ENCODE measurements at places on chromosomes 3 and 15.

DNA sequence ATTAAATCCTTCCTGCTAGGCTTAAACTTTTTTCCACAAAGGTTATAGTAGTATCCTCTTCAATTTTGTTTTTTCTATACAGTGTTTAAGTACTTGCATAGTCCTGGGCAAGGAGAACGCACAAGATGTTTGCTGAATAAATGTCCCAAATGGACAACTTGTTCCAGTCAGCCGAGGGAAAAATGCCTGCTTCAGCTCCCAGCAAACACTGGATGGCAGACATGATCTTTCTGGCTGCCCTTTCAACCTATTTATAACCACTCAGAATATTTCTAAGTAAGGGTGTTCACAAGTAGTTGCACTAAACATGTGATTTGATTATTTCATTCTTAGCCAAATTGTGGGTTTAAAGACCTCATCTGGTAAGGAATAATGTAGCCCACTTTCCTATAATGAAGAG lies 29.8 kb downstream of the GNB4 start:
- no peak for DNase-seq

- no peak for DNase-seq
These were observed 1.2 kb downstream of the KIF23 start for GRCh38 chr15:69415381-69415780.

DNA sequence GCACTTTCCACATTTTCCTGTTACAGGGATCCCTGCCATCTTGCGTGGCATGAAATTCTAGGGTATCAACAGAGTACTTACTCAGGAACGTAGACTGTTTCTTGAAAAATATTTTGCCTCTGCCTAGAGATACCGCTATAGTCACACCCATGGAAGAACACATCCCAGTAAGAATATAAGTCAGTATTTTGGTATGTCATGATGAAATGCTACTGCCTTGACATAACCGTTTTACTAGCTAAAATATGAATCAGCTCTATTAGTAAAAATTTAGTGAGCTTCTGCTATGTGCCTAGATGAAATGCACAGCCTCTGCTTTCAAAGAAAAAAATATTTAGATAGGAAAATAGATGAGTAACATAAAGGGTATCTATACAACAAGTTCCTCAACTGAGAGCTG lies 276.4 kb downstream of the TBC1D5 start:
- no peak for DNase-seq

DNA sequence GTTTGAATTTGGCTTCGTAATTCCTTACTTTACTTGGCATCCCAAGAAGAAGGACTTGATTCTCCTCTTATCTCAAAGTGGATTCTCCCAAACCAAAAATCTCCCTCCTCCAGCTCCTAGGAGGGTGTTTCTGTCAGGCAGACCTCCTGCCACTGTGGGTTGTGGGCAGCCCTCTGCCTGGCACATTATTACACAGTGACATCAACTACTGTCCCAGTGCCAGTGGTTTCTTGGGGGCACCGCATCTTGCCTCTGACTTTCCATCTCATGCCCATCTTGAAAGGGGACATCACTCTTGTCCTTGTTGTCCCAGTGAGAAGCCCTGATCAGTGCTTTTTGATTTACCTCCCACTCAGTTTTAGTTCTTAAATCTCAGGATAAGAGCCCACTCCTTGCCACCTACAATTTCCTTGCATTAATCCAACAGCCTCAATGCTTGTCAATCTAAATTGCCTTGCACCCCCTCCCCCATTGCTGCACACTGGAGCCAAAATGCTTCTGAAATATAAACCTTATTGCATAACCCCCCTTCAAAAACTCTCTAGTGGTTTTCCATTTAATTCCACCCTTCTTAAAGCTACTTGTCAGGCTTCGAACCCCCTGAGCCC lies 81.0 kb downstream of the TRAK1 start:
- no peak for DNase-seq

DNA sequence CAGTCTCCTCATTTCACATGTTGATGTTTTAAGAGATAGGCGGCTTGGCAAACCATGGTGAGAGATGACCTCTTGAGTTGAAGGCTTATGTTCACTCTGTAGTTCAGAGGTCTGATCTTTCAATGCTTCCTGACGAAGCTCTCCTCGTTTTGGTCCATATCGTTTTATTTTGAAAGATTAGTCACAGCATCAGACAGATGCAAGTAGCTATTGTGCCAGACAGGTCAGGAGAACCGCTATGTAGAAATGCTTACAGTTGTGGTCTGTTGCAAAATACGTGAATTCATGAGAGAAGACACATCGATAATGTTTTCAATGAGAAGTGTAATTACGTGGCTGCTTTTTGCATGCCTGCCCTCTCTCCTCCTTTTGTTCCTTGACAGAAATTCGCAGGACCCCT lies 47.5 kb downstream of the CHL1 start:
- no peak for DNase-seq

GRCh38 chr15:66123799-66124198 lies 129.8 kb downstream of the MEGF11 start:
- DNase-seq = no peak

- no peak for DNase-seq
These were observed 104.8 kb downstream of the ABHD5 start for GRCh38 chr3:43795491-43795890.

DNA sequence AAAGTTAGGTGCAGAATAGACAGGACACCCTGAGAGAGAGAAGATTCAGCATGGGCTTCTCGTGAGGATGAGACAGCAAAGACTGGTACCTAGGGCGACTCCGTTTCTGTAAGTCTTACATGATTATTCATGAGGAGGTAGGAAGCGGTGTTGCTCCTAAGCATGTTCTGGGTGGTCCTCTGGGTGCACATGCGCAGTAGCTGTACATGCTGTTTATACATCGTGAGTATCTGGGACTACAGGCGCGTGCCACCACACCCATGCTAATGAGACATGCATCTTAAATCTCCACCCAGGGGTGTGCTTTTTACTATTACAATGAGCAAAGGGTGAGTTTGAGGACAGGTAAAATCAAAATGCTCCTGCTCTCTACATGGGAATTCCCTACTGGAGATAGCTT lies 12.3 kb downstream of the ALPK3 start:
- DNase-seq = no peak

GRCh38 chr15:40128766-40129660 lies 20.3 kb upstream of the BMF start:
- no peak for DNase-seq

- no peak for DNase-seq
These were observed 264.8 kb upstream of the ZPLD1 start for GRCh38 chr3:102169915-102170479.

GRCh38 chr3:453106-453505 lies 256.5 kb downstream of the CHL1 start:
- DNase-seq = no peak

Data from NCI-H774 (cell line).